ENCODE measurements at places on chromosomes 5 and 9.

GRCh38 chr9:101467690-101468089 lies 32.1 kb upstream of the ALDOB start:
- no peak for DNase-seq

DNA sequence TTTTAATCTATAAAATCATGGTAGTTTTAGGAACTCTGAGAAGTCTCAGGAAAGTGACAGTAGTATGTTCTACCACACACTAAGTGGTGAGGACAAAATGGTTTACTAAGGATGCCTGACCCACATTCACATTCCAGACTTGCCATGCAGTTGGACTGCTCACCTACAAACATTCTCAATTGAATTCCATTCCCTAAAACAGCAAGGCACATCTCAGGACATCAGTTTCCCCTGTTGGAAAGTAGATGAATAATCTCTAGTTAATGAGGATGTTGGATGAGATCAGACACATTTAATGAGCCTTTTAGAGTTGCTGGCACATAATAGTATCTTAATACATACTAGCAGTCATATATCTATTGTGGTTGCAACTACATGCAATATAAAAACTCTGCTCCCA lies 76.6 kb downstream of the ZNF618 start:
- DNase-seq: no peak

DNA sequence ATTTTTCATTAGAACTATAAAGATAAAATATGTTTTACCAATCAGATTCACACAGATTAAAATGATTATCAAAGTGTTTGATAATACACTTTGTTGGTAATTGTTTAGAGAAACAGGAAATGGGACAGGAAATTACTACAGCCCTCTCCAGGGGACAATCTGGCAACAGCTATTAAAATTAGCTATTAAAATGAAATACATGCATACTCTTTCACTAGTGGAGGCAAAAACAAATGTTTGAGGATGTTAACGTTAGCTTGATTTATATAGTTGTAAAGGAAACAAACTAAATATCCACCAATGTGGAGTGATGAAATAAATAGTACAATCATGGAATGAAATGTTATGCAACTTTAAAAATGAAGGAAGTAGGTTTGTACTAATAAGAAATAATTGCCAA lies 53.7 kb downstream of the TARS1 start:
- peak; percentile 19 for DNase-seq

DNA sequence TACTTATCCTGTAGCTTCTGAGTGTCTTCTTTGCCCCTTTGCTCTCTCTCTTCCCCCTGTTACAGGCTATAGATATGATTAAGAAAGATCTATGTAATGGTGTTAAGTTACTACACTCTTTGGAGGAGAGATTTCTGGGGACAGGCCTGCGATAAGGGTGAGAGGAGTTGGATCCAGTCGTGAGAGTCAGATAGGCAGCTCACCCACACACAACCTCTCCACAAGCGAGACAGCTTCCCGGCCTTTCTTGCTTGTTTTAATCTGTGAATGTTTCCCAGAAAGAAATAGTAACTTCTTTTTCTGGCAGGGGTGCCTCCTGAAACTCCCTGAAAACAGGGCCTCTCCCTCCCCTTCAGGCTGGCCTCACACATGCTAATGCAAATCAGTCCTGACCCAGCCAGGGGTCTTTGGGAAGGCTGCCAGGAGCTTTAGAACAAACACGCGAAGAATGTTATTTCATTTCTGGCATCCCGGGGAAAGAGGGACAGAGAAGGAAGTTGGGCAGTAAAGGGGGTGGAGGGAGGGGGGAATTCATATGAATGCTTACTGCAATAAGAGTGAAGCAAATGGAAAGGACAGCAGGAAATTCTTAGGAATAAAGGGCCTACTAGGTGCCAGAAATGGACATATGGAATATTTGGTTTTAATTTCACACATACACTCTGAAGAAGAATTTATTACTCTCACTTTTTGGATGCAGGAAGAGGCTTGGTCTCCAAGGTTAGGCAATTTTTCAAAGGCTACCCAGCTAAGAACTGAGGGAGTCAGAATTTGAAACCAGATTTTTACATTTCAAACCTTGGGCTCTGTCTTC lies 215.8 kb upstream of the TRIM32 start:
- DNase-seq: peak; percentile 98

DNA sequence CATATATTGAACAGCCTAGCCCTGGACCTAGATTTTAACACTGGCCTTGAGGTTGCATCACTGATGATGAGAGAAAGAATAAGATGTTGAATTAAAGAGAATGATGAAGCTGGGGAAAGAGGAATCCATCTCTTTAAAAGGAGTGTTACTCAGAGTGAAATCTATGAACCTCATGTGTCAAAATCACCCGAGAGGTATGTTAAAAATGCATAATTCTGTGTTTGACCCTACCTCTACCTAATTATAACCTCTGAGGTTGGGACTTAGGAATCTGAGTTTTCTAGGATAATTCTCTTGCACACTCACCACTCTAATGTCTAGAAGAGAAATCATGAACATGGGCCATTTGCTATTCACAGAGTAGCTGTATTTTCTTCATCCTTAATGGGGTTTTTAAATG lies 479.4 kb downstream of the ENC1 start:
- no peak for DNase-seq

DNA sequence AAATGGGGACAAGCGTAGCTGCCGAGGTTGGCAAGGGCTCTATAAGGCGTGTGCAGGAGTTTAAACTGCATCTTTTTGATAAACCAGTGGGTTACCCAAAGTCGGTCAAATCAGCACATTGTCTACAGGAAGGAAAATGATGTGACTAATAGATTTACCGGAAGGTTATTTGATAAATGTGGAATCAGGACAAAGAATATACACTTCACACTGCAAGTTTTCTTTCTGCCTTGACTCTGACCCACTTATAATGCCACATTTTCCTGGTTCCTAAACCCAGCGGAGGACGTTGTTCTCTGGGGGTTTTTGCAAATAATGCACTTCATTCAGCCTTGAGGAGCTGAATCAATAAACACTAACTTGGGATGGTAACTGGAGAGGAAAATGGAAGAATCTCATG lies 76.8 kb downstream of the TTLL11 start:
- no peak for DNase-seq

DNA sequence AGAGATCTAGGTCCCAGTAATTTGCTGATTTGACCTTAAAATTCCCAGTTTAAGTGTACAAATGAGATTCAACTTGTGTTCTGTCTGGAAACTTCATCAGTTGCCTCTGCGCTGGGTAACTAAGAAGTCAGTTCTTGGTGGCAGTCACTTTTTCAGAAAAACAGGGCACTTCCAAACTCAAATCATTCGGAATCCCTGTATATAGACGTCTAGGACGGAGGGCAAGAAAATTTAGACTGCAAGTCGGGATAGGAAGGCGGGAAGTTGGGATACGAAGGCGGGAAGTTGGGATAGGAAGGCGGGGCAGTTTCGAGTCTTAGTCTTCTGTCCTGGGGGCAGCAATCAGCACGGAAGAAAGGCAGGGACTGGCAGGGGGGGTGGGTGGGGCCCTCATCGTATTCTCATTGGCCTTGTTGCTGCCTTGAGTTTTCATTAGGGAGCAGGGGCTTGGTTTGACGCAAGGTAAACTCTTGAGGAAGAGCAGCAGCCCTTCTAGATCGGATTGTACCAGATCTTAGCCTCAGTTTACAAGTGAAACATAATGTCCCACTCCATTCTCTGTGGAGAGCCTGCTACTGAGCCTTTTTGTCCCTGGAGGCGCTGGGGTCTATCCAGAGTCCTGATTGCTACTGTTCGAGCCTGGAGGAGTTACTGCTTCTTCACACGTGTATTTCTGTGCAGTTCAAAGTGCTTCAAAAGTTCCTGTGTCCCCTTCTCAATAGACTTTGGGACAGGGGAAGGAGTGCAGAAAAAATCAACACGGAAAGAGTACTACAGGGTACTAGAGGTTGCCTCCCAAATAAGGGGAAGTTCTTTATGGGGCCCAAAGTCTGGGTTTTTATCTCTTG lies 2.7 kb upstream of the PURA start:
- DNase-seq: no peak

DNA sequence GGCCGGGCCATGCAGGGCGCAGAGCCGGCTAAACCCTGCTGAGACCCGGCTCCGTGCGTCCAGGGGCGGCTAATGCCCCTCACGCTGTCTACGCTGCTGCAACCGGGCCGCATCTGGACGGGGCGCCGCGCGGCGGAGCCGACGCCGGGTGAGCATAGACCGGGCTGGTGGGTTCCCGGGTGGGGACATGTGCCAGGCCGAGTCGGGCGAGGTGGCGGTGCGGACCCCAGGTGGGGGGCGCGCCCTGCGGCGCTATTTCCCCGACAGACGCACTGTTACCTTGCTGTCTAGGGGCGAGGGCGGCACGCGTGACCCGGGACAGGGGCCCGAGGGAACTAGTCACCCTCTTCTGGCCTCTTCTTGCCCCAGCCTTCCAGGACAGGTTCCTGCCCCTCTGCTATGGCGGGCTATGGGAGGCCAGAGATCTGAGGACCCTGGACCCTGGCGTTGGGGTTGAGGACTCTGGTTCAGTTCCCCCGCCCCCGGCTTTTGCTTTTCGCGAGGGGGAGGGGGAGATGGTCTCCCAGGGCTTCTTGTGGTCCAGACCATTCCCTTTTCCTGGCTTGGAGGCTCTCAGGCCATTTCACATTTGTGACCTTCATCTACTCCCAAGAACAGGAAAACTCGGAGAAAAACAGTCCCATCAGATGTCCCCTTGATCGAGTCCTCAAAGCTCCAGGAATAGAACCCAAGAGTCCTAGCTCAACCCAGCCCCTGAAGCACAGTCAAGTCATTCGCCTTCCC lies 536 bp downstream of the SLC27A4 start:
- DNase-seq: no peak

- no peak for DNase-seq
Observed at GRCh38 chr5:150598006-150598405, 42.5 kb upstream of the SYNPO start.

DNA sequence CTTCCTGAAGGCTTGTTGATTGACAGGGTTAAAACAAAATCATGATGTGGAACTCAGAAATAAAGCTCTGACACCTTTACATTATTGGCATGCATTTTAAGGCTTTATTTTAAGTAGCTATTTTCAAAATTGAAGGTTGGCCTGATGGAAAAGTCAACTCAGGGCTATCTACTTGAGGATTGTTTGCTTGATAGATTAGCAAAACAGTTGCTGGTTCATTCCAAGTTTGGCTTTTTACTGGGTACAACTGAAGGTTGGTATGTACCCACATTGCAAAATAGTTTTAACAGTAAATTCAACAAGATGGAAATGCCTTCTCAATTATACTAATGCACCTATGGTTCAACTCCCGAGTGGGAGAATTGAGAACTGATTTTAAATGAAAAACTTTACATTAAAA lies 161.8 kb upstream of the ELL2 start:
- no peak for DNase-seq

DNA sequence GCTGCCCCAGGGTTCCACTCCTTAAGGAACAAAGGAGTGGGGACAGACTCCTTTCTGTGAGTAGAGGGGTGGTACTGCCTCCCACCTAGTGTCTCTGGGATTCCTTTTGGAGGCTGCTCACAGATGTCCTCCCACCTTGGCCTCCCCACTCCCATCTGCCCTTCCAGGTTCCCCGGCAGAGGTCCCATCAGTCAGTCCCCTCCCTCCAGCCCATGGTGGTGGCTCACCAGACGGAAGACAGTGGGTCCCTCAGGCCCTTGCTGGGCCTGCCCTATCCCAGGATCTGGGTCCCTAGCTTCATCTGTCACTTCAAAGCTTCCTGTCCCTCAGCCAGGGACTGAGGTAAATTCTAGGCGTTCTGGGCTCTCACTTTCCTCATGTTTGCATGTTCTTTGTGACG lies 35.6 kb upstream of the NEK6 start:
- DNase-seq: no peak

DNA sequence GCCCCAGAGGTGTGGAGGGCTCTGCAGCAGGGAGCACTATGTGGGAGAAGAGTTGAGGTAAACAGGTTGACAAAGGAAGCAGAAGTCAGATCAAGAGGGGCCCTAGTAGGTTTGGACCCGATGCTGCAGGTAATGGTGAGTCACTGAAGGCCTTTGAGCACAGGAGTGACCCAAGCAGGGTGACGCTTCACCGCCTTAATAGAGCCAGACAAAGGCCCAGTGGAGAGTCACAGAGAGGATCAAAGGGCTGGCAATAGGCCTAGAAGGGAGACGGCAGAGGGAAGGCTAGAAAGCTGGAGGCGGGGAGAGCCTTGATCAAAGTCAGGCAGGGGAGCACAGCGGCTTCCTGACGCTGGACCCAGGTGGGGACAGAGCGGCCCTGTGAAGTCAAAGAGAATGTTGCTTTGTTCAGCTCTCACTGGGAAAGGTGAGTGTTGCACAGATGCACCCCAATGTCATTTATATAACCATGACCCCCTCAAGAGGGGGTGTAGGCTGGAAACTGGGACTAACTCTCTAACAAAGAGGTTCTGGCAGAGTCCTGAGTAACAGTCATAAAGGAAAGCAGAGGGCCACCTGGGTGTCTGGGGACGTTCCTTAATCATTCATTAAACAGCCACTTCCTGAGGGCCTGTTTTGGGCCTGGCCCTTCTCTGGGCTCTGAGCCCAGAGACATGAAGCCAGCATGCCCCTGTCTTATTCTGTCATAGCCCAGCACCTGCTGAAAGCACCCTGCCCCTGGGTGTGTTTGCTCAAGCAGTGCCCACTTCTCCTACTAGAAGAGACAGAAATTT lies 9.8 kb upstream of the CPLX2 start:
- DNase-seq: no peak

GRCh38 chr5:102483736-102484135 lies 15.1 kb downstream of the SLCO6A1 start:
- DNase-seq: no peak
